ENCODE measurements at places on chromosomes 12 and 14.

DNA sequence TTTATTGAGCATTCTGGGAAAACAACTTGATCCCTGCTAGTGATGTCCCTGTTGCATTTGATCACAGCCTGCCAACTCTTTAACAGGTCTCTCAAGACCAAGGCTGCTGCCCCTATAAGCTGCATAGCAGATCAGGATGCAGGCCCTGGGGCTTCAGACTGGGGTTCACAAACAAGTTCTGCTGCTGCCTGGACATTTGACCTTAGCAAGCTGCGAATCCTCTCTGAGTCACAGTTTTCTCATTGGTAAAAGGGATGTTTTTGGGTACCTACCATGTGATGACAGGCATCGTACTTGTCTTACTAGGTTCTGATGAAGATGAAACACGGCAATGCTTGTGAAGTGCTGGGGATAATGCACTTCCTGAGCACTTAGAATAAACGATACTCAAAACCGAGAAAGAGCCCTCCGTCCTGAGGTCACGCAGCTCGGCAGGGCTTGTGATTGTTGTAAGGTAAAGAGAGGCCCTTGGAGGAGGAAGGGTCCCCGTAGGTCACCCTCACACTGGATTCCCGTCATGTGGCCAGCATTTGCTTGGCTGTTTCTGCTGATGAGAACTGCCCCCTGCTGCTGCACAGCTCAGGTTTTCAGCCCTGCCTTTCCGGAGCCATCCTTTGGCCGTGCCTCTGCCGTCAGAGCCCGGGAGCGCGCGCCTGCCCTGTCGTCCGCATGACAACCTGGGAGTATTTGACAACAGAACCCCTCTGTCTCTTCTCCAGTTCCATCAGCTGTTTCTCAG, 39.1 kb downstream of the TSPAN9 start:
- peak; percentile 80 for DNase-seq

DNA sequence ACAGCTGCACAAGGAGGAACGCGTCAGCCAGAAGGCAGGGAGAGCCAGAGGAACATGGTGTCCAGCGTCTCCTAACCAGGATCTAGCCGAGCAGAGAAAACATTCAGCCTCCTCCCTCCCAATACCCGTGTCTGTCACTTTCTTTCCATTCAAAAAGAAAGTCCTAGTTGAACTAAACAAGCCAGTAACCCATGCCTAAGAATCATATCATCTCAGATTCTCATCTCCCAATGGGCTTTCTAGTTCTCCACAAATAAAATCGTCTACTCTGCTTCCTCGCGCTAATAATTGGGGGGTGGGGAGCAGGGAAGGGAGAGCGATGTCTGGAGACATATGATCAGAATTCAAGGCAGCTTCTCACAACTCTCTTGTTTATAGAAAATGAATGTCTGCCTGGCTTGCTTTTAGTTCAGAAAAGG, 7.4 kb downstream of the NKX2-1 start:
- DNase-seq, result no peak

GRCh38 chr14:85934886-85935254, 404.9 kb downstream of the FLRT2 start:
- DNase-seq, result no peak

DNA sequence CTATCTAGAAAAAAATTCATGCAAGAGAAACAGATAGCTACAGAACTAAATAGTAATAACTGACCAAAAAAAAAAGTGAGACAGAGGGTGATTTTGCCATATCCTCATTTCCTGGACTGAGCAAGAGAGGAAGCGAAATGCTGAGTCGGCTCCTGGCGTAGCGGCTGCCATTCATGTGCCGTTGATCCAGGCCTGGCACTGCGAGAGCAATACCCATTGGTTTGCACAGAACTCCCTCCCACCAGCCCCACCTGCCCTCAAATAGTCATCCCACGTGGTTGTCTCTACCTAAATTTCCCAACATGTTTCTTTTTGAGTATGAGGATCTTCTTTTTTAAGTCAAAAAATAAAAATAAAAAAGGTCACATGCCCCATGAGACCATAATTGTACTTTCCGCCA, 9.4 kb upstream of the WNT5B start:
- DNase-seq, result no peak

DNA sequence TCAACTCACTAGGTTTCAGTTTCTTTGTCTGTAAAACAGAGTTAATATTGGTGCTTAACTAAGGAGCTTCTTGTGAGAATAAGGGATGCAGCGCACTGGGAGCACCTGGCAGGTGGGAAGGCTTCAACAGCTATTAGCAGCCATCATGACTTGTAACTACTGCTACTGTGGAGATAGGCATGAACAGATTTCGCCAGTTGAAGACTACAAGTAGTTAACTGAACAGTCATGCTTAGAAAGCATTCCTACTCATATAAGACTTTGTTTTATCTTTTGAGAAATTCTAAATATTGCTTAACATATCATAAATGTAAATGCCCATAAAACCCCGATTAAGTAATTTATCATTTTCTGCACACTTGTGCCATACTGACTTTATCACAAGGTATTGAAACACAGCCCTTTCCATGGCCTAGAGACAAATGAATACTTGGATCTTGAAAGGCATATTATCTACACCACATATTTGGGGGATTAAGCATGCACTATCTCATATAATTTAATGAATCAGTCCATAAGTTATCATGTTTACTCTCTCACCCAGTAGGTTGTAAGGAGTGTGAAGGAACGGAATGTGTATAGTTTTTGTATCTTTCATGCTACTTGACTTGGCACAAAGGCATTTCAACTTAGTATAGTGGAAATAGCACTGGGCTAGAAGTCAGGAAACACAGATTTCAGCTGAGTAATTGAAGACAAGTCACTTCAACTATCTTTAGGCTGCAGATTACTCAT, 16.1 kb downstream of the NTN4 start:
- DNase-seq, result peak; percentile 32

DNA sequence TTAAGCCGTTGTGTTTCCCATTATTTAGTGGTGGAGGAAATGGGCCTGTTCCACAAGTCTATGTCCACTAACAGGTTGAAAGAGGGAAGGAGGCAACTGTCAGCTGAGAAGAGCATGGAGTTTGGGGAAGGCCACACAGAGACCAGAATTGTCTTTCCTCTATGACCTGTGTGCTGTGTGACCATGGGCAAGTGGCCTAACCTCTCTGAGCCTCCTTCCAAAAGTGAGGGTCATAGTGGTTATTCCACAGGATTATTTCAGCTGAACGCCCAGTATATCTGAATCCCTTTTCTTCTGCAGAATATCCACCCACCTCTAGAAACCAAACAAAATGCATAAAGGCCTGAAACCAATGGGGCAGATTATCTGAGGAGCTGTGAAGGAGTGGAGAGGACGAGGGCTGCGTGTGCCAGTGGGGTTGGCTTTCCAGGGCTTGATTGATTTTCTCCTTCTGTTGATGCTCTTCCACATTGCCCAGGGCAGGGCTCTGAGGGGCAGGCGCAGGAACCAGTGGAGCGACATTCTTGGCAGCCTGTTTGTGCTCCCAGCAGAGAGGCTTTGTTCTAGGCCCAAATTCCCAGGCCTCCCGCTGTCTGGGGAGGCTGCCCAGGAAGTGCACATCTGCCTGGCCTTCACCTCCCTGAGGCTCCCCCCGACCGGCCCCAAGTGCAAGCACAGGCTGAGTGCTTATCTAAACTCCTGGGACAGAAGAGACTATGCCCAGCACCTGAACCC, 452.7 kb downstream of the BCL11B start:
- DNase-seq, result no peak

- no peak for DNase-seq
These were observed 63.8 kb downstream of the DACT1 start for GRCh38 chr14:58701604-58702003.

Data from astrocyte of the spinal cord (primary cell).